ENCODE measurements at places on chromosomes 12 and 14.

DNA sequence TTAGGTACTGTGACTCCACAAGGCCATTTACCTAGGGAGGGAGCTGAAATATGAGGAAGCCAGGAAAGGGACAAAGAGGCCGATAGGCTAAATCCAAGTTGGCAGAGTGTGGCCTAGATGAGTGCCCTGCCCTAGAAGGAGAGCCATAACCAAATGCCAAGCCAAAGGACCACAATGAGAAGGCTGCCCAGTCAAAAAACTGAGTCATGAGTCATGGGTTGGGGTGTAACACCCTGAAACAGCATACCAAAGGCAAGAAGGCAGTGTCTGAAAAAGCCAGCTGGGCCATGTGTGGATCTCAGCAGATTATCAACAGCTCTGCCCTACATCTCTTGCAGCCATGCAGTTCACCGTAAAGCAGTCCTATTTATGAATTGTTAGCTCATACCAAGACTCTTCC is 171.7 kb downstream of the PHLDA1 start:
- no peak for DNase-seq

DNA sequence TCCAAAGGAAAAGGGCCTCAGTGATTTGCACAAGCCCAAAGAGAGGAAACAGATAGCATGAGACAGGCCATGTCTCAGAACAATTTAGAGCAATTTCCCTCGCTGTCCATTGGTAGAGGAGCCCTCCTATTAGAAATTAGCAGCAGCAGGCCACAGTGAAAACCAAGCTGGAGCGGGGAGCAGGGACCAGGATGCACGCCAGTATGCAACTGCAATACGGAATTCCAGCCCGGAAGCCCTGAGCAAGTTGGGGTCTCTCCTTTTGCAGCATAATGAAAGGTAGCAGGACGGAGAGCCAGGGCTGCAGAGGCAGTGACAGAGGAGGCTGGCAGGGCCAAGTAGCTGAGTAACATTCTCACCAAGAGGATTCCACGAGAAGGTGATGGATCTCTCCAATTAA is 84.9 kb upstream of the CLMN start:
- no peak for DNase-seq

- no peak for DNase-seq
These were observed 112.3 kb downstream of the PLXNC1 start for GRCh38 chr12:94260717-94261116.

- peak; percentile 51 for DNase-seq
These were observed 44.8 kb downstream of the CPSF6 start for GRCh38 chr12:69284131-69284530.

GRCh38 chr12:114684098-114684869 is at the start of gene TBX3:
TBX3 (minus strand) TSS chr12:114684175; CDS start chr12:114683200, 975 bp downstream.
- peak; percentile 94 for DNase-seq

DNA sequence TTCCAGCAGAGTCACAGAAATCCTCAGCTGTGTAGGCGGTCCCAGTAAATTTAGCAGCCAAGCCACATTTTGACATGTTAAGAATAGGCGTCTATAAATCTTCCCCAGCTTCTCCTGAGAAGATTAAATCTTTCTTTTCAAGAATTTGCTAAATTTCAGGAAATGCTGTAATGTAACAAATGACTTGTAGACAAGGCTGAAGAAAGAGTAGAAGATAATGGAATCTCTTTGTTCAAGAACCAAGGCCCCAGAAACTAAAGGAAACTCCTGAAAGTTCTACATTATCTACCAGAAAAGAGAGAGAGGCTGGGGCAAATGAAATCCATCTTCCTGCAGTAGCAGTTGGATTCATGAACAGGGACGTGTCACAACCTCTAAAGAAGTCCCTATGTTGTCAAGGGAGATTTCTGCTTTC is 760.3 kb downstream of the NOVA1 start:
- DNase-seq, result no peak

- peak; percentile 19 for DNase-seq
These were observed 45.4 kb downstream of the DCAF5 start for GRCh38 chr14:69107407-69108003.

- no peak for DNase-seq
These were observed 37.0 kb upstream of the FRMD6 start for GRCh38 chr14:51614707-51615106.

GRCh38 chr12:67669217-67669933 is 20.8 kb downstream of the DYRK2 start:
- no peak for DNase-seq

DNA sequence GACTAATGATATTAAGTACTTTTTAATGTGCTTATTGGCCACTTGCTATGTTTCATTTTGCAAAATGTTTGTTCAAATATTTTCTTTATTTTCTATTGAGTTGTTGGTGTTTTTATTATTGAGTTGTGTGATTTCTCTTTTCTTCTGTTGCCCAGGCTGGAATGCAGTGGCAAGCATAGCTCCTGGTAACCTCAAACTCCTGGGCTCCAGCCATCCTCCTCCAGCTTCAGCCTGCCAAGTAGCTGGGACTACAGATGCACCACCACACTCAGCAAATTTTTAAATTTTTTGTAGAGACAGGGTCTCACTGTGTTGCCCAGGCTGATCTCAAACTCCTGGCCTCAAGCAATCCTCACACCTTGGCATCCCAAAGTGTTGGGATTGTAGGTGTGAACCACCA is 199.2 kb downstream of the NOVA1 start:
- DNase-seq, result no peak

GRCh38 chr12:22828066-22828465 is 203.1 kb downstream of the ETNK1 start:
- no peak for DNase-seq

GRCh38 chr14:24066496-24067132 is 4.7 kb upstream of the CPNE6 start:
- no peak for DNase-seq

DNA sequence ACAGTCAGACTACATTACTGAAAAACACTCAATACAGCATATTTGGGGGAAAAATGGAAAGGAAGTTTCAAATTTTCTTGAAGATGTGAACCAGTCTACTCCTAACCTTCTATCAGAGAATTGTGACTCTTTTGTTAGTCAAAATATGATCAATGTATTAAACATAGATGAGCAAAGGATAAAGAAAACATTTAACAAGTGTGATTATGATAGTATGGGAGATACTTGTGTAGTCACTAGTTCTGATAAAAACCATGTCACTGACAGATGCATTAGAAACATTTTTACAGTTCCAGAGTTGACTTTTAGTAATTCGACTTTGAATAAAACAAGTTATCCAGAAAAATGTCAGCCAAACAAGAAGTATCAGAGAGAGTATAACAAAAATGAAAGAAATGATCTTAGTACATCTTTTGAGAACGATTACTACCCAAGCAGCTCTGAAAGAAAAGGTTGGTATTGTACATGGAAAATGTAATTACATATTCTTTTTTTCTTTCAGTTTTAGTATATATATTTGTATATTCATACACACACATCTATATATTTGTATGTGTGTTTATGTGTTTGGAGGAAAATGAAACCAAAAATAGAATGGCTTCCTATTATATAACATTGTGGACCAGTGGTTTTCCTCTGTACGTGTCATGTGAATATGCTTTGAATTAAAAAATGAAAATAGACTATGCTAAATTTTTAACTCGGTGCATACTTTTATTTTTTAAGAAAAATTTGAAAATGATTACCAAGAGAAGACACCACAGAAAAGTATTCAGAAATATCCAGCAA is 63.3 kb upstream of the ABCD2 start:
- DNase-seq, result no peak

DNA sequence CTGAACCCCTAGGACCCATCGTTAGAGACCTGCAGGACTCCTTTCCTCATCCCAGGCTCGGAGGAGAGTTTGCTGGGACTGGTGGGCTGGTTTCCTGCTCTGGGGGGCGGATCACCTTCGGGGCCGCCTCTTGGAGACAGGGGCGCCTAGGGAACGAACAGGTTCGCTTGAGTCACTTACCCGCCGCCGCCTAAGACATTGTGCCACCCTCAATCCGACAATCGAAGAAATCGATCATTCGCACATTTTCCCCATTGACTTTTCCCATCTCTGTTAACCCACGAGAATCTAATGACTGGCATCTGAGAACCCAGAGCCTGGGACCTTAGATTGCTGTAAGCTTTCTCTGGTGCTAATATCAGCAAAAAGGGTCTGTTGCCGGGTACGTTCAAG is 322 bp downstream of the SLC39A9 start:
- DNase-seq, result no peak

DNA sequence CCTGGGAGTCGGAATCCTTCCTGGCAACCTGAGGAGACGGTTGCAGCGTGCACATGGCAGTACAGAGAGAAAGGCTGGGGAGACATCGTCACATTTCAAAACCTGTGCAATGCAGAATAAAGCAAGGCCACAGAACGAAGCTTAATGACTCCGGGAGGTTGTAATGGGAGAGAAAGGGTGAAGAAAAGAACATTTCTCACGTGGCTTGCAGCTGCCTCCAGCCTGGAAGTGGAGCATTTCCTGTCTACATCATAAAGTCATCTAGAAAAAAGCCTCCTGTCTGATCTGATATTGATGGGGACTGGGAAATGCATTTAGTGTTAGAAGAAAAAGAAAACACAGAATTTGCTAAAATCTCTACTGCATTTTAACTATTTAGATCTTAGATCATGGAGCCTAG is 209.3 kb downstream of the TMEM132C start:
- DNase-seq, result no peak

- no peak for DNase-seq
These were observed 27.7 kb downstream of the PDE6H start for GRCh38 chr12:15000575-15000974.

GRCh38 chr14:82387699-82388098 is 854.0 kb upstream of the SEL1L start:
- DNase-seq, result no peak

DNA sequence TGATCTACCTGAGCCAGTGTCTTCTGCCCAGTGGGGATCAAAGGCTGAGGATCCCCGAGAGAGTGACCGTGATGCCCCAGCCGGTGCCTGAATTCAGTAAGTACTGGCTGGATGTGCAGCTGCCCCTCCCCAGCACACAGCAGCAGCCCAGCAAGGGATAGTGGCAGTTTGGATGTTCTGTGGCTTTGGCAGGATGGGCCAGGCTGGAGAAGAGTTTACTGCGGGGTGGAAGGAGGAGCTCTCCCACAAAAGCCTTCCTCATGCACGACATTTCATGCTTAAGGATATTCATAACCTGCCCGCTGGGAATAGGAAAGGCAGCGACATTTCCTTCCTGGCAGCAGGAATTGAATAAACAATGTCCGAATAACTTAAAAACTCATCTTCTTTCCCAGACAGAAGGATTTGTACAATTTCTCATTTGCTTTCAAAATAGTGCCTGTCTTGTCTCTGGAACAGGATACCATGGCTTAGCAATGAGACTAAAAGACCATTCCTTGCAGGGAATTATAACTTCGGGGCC is 135.6 kb upstream of the PRMT8 start:
- DNase-seq, result no peak

GRCh38 chr14:24298892-24299254 is 707 bp downstream of the DHRS1 start:
- no peak for DNase-seq

- no peak for DNase-seq
These were observed 159.6 kb downstream of the KCNA5 start for GRCh38 chr12:5203274-5203673.

- no peak for DNase-seq
These were observed 834 bp downstream of the ARHGEF25 start for GRCh38 chr12:57611827-57612710.

DNA sequence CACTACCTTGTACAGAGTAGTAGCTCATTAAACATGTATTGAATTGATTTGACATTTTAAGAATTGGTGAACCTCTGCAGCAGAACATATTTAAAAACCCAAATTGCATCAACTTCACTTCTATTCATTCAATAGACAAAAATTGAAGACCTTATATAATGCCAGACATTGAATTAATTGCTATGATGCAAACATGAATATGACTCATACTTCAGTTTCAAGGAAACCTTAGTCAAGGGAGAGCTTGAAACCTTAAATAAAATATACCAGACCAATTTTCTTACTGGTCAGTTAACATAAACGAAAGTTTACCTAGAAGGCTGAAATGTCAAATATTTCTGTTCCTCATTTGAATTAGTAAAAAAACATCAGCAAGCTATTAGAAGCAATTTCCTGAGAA is 5.0 kb upstream of the MGAT4C start:
- DNase-seq, result no peak

- DNase-seq, result no peak
These were observed 24.2 kb downstream of the SH2B3 start for GRCh38 chr12:111429828-111430432.

DNA sequence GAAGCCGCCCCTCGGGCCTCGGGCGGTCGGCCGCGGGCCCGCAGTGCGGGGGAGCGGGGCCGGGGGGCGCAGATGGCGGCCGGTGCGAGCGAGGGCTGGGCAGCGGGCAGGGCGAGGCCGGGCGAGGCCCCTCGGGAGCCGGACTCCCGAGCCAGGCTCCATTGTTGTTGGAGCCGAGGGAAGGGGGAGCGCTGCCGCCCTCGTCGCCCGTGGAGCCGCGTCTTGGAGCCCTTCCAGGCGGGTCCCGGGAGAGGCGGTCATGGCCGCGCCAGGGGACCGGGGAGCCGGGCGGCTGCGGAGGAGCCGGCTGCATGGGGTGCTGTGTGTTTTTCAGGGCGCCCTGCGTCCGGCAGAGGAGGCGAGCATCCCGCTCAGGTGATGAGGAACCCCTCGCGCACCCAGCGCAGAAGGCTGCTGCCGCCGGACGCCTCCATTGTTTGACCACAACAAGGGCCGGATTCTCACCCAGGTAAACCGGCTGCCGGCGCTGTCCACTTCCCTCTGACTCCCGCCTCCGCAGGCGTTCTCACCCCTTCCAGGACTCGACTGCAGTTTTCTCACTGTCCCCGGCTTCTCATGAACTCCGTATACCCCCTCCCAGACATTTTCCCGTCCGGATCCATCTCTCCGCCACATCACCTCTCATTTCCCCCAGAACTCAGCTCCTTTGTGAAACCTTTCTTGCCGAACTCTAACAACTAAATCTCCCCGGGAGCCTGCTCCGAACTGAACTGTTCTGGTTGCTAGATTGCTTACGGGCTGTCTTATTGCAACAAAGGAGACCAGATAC is 732 bp downstream of the ZNF664 start:
- DNase-seq, result peak; percentile 58

GRCh38 chr14:54548491-54548890 is 18.4 kb upstream of the SAMD4A start:
- no peak for DNase-seq

DNA sequence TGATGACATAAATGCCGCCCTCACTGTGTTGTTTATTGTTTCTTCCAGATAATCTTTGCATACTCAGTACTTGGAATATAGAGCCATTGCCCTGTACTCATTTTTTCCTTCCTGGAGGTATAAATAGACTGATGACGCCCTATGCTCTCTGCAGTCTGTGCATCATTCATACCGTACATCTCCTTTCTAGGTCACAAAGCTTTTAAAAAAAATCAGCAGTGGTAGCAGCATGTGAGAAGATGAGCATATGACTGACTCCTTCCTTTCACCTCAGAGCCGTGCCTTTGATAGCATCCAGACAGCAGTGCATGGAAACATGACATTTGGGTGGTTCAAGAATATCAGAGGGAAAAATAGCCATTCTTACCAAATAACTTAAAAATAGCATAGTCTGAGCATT is 77.3 kb downstream of the PDE3A start:
- no peak for DNase-seq

All from nephron progenitor cell (in vitro differentiated cells).